ENCODE measurements at places on chromosomes 3 and 15.

- no peak for DNase-seq
Observed at GRCh38 chr3:163838769-163839168, 1239.5 kb downstream of the SI start.

DNA sequence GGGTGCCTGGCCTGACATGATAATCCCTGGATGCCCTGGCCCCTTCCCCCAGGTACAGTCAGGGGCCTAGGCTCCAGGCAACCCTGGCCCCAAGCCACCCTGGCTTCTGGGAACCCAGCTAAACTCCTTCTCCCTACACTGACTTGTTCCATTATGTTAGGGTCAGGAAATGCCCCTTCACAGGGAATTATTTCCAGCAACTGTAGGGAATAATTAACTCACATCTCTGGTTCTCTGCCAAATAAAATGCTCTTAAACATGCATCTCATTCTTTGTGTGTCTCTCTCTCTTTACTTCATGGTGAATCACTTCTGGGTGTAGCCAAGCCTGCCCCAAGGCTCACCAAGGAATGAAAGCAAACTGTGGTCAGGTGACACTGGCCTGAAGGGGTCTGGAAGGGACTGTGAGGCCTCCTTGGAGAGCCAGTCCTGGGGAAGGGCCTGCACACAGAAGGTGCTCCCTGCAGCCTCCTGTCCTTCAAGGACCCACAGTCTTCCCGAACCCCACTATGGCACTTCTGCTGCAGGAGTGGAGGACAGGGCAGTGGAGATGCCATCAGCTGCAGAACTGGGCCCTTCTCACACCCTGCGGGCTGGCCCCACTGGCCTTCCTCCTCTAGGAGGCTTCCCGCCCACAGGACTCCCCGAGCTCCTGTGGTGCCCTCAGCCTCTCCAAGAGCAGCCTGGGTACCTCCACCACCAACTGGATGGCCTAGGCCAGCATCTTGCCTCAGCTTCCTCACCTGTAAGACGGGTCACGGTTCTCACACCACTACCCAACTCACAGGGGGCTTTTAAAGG, 17.6 kb downstream of the TKT start:
- no peak for DNase-seq

GRCh38 chr3:88312256-88312655, 162.5 kb downstream of the C3orf38 start:
- DNase-seq, result no peak

DNA sequence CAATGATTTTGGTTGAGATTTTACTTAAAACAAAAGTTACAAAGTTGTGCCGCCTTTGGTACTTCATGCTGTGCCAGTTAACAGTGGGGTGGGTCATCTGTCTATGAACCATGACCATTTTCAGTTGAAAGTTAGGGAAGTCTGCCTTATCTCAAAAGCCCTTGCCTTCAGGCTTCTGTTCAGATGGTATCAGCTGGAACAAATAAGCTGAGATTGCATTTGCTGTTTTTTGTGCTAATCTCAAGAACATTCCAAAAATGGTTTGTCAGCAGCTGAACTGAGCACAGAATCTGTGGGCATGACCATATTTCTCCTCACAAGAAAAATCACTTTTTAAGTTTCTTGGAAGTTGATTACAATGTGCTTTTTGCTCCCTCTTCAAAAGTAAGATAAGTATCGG, 142.3 kb downstream of the IL5RA start:
- DNase-seq, result no peak

DNA sequence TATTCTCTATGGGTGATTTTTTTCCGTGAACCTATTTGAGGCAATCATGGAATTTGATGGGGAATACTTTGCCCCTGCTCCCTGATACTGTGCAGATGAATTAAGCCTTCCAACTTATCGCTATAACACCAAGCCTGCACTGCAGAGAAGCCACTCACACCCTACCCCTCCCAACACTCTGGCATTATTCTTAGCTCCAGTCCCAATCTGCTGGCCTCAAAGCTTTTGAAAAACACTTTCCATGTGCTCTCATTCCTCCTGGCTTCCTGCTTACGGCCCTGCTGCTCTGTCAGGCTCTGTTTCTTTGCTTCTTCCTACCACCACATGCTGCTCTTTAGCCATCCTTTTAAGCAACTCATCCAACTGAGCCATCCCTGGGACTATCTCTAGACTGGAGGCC, 327.8 kb upstream of the SLCO3A1 start:
- no peak for DNase-seq

DNA sequence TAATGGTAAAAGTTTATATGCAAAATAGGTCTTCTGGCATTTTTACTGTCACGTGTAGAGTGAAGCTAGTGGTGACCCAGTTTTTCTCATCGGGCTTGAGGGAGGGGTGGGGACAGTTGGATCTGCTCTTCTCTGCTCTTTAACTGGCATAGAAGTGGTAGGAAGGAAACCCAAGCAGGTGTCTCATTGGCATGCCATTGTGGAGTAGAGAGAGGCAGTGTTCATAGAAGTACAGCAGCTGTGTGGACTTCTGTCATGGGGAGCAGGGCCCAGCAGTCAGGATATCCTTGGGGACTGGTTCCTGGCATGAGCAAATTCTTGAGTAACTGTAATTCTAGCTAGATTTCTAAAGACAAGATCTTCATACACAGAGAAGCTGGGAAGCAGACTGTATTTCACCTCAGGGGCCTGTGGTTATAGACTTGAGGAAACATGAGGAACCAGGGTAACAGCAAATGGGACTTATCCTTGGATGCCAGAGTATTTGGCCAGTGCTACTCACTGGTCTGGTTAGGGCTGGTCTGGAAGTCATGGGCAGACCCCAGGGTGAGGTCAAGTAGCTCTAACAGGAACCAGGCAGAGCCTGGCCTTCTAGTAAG, 42.9 kb downstream of the CDIN1 start:
- DNase-seq, result no peak

DNA sequence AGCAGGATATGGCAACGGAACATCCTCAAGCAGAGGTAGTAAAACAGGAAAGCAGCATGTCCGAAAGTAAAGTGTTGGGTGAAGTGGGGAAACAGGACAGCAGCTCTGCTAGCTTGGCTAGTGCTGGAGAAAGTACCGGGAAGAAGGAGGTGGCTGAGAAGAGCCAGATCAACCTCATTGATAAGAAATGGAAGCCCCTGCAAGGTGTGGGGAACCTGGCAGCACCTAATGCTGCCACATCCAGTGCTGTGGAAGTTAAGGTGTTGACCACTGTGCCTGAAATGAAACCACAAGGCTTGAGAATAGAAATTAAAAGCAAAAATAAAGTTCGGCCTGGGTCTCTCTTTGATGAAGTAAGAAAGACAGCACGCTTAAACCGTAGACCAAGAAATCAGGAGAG, 14.3 kb upstream of the ZBTB47 start:
- peak; percentile 24 for DNase-seq

DNA sequence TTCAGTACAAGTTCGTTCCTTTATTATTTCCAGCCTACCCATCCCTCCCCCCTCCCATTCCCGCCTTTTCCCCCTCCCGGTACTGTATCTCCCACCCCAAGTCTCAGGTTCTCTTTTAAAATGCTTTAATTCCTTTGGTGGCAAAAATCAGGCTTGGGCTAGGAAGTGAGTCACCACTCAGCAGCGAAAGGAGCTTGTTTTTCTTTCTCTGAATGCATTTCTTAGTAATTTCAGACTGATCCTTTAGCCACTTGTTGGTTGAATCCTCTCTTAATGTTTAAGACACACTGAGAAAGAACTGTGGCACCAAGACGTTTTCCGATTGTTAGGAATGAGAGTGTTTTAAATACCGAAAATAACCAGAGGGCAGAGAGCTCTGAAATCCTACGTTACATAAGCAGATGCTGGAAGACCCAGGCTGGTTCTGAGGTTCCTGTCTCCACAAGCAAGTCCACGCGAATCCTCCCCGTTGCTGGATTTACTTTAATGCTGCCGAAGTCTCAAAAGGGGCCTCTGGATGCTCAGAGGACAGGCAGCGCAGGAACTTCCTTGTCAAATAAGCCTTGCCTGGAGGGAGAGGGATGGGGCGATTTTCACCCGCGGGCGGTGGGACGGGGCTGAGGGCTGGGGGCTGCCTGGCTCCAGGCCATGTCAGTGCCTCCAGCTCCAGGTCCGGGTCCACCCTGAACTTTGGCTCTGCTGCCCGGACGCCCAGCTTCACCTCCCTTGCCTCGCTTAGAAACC, 854 bp upstream of the COL8A1 start:
- no peak for DNase-seq

DNA sequence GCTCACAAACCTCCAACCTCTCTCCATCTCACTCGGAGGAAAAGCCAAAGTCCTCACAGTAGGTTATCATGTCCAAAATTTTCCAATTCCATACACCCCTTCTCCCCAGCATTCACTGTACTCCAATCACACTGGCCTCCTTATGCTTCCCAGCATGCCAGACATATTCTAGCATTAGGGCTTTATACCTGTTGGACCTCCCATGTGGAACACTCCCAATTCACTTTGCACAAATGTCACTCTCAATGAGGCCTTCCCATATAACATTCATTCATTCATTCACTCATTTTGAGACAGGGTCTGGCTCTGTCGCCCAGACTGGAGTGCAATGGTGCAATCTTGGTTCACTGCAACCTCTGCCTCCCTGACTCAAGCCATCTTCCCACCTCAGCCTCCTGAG, 19.9 kb downstream of the SCAPER start:
- no peak for DNase-seq

DNA sequence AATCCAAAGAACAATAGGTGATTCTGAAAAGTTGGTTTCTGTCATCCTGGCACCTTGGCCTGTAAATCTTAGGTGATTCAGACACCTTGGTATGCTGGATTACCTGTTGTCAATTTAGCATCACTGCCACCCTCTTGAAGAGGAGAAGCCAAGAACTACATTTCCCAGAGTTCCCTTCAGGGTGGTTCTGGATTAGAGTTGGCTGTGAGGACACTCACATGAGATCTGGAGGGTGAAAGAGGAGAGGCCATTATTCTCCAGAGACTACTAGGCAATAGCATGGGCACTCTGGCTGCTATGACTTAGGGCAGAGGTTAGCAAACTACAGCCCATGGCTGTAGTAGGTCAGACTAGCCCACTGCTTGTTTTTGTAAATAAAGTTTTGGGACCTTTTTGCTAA, 41.7 kb upstream of the CORO2B start:
- DNase-seq, result no peak

DNA sequence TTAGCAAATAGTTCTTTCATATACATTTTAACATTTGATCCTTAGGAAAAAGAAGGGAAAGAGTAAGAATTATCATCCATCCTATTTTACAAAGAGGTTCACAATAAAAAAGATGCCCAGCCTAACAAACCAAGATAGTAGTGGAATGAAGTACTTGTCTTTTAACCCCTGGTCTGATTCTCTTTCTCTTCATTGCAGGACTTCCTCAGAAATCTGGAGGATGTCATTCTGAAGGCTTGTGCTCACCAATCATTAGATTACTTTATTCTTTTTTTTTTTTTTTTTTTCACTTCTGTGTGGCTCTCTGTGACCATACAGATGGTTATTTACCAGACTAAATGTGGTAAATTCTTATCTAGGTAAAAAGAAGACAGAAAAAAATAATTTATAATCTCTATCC, 7.0 kb downstream of the HDGFL3 start:
- no peak for DNase-seq

- no peak for DNase-seq
Observed at GRCh38 chr3:4831580-4831950, 147.7 kb upstream of the BHLHE40 start.

DNA sequence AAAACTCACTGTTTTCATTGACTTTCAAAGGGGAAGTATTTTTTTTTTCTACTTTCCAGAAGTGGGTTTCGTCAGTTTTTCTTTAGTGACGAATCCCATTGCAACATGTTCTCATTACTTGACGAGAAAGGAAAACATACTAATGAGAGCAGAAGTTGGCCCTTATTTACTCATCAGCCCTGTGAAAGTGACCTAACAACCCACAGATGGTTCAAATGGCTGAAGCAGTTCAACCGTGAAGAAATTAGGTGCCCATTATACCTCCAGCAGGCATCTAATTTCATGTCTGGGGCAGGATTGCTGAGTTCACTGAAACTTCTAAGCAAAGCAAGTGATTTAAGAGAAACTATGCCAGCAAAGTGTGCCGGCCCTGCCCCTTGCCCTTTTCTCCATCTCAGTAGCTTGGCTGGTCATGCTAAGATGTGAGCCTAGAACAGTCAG, 9.0 kb downstream of the AQP9 start:
- peak; percentile 6 for DNase-seq

- DNase-seq, result no peak
Observed at GRCh38 chr3:101249522-101249921, 70.9 kb downstream of the IMPG2 start.

DNA sequence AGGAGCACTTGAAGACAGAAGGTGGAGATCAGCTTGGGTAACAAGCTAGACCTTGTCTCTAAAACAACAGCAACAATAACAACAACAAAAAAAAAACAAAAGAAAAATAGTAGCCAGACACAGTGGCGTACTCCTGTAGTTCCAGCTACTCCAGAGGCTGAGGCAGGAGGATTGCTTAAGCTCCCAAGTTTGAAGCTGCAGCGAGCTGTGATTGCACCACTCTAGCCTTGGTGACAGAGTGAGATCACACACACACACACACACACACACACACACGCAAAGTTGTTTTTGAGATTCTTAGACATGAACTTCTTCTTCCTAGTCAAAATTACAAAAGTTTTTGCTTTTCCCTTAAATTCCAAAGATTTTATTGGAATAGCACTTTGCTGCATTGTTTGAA, 93.0 kb upstream of the IGSF10 start:
- peak; percentile 5 for DNase-seq

GRCh38 chr15:75360391-75360790, 8.0 kb downstream of the MAN2C1 start:
- DNase-seq, result no peak

DNA sequence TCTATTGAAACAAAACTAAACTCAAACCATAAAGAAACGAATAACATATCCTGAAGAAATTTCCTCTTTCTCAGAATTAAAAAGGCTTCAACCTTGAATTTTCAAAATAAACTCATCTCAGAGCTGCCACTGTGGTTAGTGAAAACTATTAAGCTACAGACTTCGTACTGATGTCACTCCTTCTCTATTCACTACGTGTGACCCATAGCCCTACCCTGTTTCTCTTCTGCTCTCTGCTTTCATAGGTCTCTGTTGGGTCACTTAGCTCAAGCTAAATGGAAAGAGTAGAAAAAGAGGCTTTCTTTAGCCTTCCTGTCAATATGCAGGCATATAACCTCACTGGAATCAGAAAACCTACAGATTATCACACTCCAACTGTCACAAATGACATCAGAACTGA, 126.6 kb upstream of the MME start:
- DNase-seq, result no peak

DNA sequence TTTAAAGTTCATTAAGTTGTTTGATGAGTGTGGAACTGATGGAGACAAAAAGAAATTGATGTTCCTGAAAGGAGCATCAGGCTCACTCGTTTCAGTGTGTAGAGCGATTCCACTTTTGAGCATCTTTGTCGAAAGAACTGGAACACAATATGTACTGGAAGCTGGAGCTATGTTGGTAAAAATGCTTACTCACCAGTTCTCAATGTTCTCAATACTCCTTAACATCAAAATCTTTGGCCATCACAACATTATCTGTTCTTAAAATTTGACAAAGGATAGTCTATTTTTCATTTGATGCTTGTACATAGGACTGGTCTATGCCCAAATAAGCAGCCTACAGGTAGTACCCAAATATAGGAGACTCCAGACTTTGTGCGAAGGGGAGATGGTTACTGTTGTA, 18.7 kb downstream of the RYR3 start:
- no peak for DNase-seq

Data from CD4-positive, alpha-beta T cell treated with Interleukin-10 for 1 hour (primary cell).